Aorta (tissue), 5 donors: ENCODE measurements at places on chromosomes 12 and 14. TPM values are rescaled to one million over a fixed set of nuclear protein-coding genes. Genes with fewer than 3 reads are reported as not detected.
A peak's percentile ranks its signal among the peaks of the same experiment; 100 is the strongest.

MYF5 gene
- total RNA-seq = not detected

ACSM4 gene
- total RNA-seq = not detected

CTSG gene
- 3.6 TPM for total RNA-seq

SERPINA12 gene
- total RNA-seq = not detected

HOXC5 gene
- 3.8 TPM for total RNA-seq

TSPAN9 gene
- total RNA-seq = 43.5 TPM

ACSS3 gene
- total RNA-seq = 20.5 TPM

DNA sequence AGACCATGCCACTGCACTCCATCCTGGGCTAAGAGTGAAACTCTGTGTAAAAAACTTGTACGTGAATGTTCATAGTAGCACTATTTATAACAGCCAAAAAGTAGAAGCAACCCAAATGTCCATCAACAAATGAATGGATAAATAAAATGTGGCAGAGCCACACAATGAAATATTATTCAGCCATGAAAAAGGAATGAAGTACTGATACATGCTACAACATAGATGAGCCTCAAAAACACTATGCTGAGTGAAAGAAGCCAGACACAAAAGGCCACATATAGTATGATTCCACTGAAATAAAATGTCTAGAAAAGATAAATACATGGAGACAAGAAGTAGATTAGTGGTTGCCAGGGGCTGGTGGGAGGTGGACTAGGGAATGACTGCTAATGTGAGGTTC lies 72.8 kb downstream of the KSR2 start:
- H3K4me3 ChIP-seq = no peak overlapping the region
- DNase-seq = no peak
- H3K4me1 ChIP-seq = no peaks in the 10 kb centered on the region

DNA sequence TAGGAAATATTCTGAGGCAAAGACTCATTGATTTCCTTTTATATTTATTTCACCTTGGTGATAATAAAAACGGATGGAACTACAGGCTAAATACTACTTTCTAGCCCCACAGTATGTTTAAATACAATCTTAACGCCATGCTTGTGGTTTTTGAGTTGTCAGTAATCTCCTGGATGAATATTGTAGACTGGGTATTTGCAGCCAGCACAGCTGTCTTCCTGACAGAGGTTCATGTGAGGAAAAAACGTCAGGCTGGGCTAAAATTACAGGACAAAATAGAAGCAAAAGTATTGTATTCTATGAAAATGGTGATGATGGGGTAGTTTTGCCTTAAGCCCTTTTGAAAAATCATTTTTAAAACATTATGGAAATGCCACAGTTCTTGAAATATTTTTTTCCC lies 140.9 kb downstream of the CCDC91 start:
- H3K36me3 ChIP-seq = no peaks in the 10 kb centered on the region
- H3K4me1 ChIP-seq = no peaks in the 10 kb centered on the region
- DNase-seq = no peak

DNA sequence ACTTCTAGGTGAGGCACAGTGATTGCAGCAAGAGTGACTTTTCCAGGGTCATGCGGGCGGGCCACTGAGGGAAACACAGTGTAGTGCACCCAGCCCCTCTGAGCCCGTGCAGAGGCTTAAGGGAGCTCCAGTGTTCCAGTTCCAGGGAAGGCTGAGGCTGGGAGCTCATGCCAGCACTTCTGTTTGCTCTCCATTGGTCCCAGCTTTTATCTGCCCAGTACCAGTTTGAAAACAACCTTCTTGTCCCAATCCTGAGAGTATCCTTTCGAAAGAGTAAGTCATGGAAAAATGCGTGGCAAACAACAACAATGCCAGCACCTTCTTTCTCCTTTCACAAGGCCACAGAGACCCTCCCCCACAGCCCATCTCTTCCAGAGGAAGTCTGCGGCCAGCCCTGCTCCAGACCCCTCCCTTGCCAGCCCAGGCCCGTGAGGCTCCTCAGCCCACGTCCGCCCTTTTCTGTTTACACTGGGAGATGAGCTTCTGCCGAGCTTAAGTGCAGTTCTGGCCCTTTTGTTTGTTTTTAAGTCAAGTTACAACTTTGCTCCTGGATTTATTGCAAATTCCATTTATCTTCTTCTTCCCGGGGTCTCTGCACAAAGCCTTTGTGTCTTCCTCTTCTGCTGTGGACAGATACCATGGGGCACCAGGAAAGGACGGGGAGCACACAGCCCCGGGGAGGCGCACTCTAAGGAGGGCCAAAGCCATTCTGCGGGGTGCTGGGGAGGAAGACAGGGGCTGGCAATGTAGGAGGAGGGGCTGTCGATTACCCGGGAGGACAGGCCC lies 185.6 kb downstream of the ZFP36L1 start:
- H3K4me3 ChIP-seq = no peak overlapping the region
- DNase-seq = no peak
- no peak overlapping the region for H3K27ac ChIP-seq
- no peaks in the 10 kb centered on the region for H3K4me1 ChIP-seq

DNA sequence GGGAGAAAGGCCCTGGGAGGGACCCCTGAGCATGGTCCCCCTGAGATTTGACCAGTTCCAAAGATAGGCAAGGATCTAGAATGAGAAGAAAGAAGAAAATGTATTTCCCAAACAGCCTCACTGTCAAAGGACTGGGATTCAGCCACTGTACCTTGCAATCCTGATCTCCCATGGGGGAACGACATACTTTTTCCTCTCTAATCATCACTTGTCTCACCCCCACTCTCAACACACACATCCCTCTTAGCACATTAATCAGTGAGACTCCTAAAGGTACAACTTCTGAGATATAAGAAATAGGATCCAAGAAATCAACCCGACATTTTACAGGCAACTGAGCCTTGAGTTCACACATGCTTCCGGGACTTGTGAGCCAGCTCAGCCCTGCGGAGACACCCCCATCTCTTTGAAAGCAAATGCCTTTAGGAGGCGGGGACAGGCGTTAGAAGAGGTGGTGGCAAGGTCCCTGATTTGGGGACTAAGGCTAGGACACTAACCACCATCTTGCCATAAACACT lies 1.4 kb downstream of the MAP3K9 start:
- no peaks in the 10 kb centered on the region for H3K27me3 ChIP-seq
- H3K4me3 ChIP-seq = no peak overlapping the region
- no peak for DNase-seq
- no peaks in the 10 kb centered on the region for H3K36me3 ChIP-seq
- no peaks in the 10 kb centered on the region for H3K4me1 ChIP-seq

GRCh38 chr12:58844161-58844560 lies 76.1 kb downstream of the LRIG3 start:
- no peak overlapping the region for H3K27ac ChIP-seq
- H3K27me3 ChIP-seq = no peaks in the 10 kb centered on the region
- H3K36me3 ChIP-seq = no peaks in the 10 kb centered on the region
- H3K4me1 ChIP-seq = no peaks in the 10 kb centered on the region
- H3K4me3 ChIP-seq = no peak overlapping the region
- no peak for DNase-seq

GRCh38 chr14:60723116-60723906 lies 840 bp downstream of the SIX4 start:
- H3K27ac ChIP-seq = no peak overlapping the region
- H3K27me3 ChIP-seq = no peaks in the 10 kb centered on the region
- no peaks in the 10 kb centered on the region for H3K4me1 ChIP-seq
- peak overlapping the region; percentile 19 for H3K4me3 ChIP-seq
- no peaks in the 10 kb centered on the region for H3K36me3 ChIP-seq

DNA sequence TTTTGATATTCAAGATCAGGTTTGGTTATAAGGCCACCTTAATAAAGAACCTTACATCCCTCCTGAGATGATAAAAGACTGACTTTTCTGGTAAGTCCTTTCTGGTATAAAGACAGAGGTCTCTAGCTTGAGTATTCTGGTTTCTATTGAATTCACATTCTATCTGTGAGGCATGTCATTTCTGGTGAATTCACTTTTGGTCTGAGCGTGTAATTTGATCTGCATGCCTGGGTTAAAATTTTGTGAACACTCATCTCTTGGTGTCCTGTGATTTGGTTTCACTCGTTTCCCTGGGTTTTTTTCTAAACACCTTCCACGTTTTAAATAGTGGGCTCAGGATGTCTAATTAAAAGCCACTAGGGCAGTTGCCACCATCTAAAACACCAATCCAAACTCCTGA lies 12.2 kb downstream of the EIF5 start:
- no peak overlapping the region for H3K27ac ChIP-seq
- H3K36me3 ChIP-seq = peaks cover 8% of the 10 kb centered on the region
- H3K4me1 ChIP-seq = no peaks in the 10 kb centered on the region
- no peaks in the 10 kb centered on the region for H3K27me3 ChIP-seq

GRCh38 chr12:6552140-6552551 lies 3.7 kb downstream of the IFFO1 start:
- no peaks in the 10 kb centered on the region for H3K4me1 ChIP-seq
- H3K27me3 ChIP-seq = no peaks in the 10 kb centered on the region
- peak; percentile 89 for DNase-seq
- no peaks in the 10 kb centered on the region for H3K36me3 ChIP-seq
- peak overlapping the region; percentile 91 for H3K27ac ChIP-seq

- DNase-seq = no peak
- H3K27ac ChIP-seq = no peak overlapping the region
These were observed 69.5 kb upstream of the LMO3 start for GRCh38 chr12:16675438-16675837.

DNA sequence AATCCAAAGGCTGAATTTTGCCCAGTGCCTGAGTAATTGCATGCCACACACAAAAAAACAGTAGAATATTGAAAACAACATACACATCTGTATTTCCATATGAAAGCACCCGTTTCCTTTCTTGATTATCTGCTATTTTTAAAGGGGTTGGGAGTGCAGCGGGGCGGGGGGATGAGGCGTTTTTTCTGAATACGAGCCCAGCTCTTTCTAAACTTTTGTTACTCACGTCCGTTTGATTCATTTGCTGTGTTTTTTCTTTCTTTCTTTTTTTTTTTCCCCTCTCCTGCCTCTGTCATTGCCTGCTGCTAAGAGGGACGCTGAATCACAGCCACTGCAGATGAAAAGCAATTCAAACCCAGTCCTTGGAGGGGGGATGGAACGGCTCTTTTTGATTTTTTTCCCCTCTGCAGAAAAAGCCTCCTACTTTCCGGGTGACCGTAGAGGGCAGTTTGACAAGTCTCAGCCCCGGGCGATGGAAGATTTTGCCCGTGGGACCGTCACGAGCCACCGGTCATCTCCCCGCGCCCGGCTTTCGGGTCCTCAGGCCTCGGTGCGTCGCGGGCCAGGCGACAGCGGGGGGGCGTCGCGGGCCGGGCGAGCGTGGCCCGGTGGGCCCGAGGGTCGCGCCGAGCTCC lies 572 bp upstream of the RASSF8 start:
- H3K27me3 ChIP-seq = no peaks in the 10 kb centered on the region
- peak overlapping the region; percentile 97 for H3K27ac ChIP-seq
- H3K36me3 ChIP-seq = no peaks in the 10 kb centered on the region
- no peak for DNase-seq
- H3K4me1 ChIP-seq = no peaks in the 10 kb centered on the region
